Astrocyte of the spinal cord (primary cell): ENCODE measurements at places on chromosomes 7 and 10.
A peak's percentile ranks its signal among the peaks of the same experiment; 100 is the strongest.

DNA sequence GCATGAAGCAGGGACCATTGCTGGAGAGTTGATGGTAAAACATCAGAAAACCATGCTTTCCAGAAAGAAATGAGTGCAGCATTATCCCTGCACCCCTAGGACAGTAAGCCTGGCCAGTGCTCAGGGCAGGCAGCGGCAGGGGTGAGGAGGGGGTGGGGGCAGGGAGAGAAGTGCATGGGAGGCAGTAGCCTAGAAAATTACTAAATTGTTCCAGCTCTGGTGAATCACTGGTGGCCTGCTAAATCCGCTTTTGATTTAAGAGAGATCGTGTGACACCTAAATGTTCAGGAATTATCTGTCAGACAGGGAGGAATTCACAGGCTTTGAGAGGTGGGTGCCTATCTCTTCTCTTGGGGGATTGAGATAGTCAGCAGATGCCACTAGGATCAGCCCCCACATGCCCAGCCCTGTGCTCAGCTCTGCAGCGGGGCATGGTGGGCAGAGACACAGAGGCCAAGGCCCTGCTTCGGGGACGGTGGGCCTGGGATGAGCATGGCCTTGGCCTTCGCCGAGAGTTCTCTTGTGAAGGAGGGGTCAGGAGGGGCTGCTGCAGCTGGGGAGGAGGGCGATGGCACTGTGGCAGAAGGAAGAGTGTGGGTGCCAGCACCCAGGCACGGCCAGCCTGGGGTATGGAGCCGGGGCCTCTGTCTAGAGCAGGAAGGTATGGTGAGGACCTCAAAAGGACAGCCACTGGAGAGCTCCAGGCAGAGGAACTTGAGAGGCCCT, 5.0 kb upstream of the AQP1 start:
- no peak for DNase-seq

GRCh38 chr10:24448351-24448999, 239.5 kb downstream of the KIAA1217 start:
- peak; percentile 55 for DNase-seq

DNA sequence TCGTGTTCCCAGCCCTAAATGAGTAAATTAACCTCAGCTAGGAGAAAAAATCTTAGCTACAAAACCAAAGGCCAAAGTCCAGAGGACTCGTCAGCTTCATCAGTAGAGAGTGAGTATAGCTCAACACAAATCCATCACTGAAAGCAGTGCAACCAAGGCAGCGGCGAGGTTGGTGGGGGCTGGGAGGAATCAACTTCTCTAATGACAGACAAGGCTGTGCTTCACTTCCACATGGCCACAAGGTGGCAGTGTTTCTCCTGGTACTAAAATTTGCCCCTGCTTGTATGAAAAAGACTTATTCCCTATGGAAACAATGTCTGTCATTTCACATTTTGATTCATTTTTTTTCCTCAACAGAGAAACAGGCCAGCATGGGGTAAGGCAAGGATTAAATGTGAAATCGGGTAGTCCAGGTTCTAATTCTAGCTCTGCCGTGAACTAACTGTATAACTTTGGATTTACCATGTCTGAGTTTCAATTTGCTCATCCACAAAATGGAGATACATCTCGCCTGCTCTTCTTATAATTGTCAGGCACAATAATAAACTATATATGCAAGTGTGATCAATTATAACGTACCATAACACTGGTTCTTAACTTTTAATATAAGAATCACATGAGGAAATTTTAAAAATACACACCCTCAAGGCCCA, 39.3 kb downstream of the FAS start:
- peak; percentile 81 for DNase-seq

GRCh38 chr10:67075491-67075971, 149.7 kb downstream of the LRRTM3 start:
- no peak for DNase-seq

DNA sequence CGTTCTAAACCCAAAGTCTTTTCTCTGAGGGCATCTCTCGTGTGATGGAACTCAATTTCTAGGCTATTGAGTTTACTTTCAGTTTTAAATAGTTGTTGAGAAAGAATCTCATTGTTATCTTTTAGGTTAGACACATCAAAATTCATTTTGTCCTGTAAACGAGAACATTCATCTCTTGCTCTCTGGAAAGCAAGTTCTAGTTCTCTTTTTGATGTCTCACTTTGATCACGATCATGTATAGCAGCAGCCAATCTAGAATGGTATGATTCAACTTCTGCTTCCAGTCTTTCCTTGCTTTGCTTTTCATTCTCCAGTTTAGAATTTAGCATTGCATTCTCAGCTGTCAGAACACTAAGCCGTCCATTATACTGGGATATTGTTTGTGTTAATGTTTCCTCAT, 65.1 kb downstream of the ANKRD26 start:
- DNase-seq, result no peak

DNA sequence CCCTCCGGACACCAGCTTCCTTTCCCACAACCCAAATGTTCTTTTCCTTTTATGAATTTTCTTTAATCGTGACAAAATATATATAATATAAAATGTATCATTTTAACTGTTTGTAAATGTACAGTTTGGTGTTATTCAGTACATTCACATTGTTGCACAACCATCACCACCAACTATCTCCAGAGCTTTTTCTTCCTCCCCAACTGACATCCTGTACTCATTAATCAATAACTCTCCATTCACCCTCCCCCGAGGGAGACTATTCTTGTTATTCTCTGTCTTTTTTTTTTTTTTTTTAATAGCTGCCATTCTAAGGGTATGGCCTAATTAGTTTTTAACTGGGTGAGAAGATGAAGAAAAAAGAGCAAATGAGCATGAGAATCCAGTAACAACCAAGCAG, 30.6 kb upstream of the ITGB1 start:
- no peak for DNase-seq

- peak; percentile 28 for DNase-seq
Measured at GRCh38 chr7:36198854-36199266, 45.8 kb downstream of the EEPD1 start.

- DNase-seq, result no peak
Measured at GRCh38 chr7:2440608-2441245, 35.5 kb downstream of the GRIFIN start.

DNA sequence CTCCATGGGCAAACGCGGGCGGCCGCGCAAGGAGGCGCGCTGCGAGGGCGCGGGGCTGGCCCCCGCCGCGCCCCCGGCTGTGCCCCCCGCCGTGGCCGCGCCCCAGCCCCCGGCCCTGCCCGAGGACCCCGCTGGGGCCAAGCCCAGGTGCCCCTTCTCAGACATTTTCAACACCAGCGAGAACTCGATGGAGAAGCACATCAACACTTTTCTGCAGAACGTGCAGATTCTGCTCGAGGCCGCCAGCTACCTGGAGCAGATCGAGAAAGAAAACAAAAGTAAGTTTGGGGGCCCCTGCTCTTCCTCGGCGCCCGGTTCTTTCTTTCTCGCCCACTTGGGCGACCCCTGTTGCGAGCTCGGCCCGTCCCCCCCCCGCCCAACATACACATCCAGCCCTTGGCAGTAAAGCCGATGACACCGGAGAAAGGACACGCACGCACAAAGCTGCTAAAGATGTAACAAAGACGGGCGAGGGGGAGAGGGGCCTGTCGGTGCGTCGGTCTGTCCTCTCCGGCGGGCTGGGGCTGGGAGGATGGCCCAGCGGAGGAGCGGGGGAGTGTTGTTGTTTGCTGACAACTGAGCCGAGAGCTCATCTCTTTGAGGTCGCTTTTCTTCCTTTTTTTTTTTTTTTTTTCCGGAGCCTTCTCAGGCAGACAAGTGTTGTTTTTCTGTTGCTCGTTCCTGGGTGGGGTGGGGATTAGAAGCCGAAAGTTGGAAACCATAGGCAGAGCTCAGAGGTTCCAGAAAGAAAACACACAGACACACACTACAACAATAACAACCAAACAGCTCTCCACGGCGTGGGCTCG, 604 bp downstream of the MXI1 start:
- DNase-seq, result peak; percentile 28

- DNase-seq, result peak; percentile 56
Measured at GRCh38 chr10:78672918-78673317, 395.8 kb upstream of the ZMIZ1 start.

GRCh38 chr7:42930889-42931288, 1.1 kb downstream of the PSMA2 start:
- peak; percentile 5 for DNase-seq

- no peak for DNase-seq
Measured at GRCh38 chr7:133529861-133530260, 277.0 kb downstream of the EXOC4 start.

GRCh38 chr7:25034136-25034535, 54.2 kb upstream of the OSBPL3 start:
- no peak for DNase-seq

GRCh38 chr7:147412109-147412508, 1178.5 kb upstream of the C7orf33 start:
- DNase-seq, result no peak

DNA sequence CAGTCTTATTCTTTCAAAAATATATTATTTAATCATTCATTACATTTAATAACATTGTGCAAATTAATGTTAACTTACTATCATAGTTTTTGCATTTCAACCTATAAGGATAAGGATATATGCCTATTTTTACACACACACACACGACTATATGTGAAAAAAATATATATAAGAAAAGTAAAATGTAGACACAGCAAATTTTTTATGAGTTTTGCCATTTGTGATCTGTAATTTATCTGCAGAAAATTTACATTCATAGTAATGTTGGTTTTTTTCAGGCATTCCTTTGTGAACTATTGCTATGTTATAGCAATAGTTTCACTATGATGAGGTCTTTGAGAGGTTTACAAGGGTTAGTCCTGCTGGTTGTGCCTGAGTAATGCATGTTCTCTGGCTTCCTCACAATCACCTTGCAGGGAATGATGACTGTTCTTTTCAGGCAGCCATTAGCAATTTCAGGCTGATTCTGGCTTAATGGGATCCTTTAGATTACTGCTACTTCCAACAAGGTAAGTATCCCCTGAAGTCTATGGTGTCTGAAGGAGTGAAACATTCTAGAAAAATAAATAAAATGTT, 183.7 kb upstream of the CDK1 start:
- peak; percentile 24 for DNase-seq

GRCh38 chr7:24419077-24419476, 135.1 kb downstream of the NPY start:
- DNase-seq, result no peak

DNA sequence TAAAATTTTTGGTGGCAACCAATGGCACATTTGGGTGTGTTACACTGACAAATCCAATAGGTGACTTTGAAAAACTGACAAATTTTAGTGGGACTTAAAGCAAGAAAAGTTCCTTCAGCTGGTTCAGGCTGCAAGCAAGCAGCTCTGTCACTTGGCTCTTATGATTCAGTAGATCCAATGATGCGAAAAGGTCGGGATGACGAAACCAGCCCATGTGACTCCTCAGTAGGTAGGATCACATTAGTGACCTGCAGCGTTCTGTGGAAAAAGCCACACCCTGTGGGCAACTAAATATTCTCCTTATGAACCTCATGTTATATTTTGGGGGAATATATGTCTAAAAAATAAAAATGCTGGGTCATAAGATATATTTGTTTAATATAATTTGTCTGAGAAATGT, 13.3 kb upstream of the TSGA13 start:
- DNase-seq, result no peak

DNA sequence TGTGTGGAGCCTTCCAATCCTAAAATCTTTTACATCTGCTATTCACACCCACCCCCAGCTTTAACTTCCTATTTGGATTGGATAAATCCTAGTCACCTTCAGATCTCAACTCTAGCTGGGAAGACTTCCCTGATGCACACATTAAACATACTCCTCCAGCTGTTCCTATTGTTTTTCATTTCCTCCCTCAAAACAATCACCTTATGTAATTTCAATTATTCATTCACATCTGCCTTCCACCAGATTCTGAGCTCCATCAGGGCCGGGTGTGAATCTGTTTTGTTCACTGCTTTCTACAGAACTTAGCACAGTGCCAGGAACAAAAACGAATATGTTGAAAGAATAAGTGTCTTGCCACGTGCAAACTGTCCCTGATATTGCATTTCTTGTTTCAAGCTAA, 497.4 kb downstream of the PLXDC2 start:
- DNase-seq, result no peak
